ENCODE measurements at places on chromosomes 12 and 14. TPM values are rescaled to one million over a fixed set of nuclear protein-coding genes. Genes with fewer than 3 reads are reported as not detected.

DNA sequence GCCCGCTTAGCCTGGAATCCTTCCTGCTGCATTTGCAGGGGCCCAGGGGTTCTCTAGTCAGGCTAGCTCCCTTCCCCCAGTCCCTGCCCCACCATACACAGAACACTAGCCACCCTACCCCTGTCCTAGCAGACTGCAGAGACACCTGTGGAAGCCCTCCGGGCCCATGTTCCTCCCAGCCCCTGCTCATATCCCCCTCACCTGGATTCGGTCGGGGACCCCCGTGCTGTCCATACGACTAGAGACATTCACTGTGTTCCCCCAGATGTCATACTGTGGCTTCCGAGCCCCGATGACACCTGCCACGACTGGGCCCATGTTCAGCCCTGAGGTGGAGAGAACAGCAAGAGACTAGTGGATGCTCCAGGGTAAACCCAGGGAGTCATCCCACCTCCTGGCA lies 20.2 kb downstream of the ADCY6 start:
- no peak for DNase-seq

- DNase-seq: no peak
Observed at GRCh38 chr12:116529048-116529447, 30.1 kb upstream of the MAP1LC3B2 start.

DNA sequence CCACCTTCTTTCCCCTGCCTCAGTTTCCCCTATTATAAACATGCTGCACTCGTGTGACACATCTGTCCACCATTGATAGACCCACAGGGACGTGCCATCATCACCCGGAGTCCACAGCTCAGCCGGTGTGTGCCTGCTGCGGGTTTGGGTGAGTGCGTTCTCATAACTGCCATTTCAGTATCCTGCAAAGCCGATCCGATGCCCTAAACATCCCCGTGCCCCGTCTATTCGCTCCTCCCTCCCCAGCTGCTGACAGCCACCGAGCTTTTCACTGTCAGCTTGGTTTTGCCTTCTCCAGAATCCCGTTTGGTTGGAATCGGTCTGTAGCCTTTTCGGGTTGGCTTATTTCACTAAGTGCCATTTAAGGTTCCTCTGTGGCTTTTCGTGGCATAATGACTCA lies 3.9 kb downstream of the LRCOL1 start:
- DNase-seq: no peak

DNA sequence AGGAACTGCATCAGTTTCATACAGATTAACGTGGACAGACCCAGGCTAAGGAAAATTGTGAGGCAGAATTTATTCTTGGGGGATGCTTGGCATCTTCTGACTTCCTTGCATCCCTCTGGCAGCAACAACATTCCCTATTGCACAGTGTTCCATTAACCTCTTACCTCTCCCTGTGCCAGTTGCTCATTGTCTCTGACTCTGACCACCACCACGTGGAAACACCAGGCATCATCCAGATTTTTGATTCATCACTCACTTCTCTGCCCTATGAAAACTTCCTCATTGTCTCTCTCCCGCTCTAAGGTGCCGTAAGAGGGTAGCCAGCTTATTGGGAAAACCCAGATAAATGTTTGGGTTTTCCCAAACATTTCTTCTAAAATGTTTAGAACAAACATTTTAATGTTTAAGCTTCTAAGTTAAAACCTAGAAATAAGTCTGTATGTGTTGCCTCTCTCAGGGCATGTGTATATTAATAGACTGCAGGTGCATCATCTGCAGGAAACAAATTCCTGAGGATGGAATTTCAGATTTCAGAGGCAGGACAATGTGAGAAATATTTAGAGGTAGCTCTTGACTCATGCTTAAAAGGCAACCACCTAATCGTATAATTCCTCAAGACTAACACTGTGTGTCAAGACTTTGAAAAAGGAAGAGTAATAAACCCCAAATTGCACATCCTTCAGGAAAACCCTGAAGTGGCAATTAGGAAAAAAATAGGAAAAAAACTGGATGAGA lies 64.5 kb upstream of the SLC35F4 start:
- no peak for DNase-seq

GRCh38 chr14:104445832-104446381 lies 133.7 kb upstream of the C14orf180 start:
- DNase-seq: no peak

DNA sequence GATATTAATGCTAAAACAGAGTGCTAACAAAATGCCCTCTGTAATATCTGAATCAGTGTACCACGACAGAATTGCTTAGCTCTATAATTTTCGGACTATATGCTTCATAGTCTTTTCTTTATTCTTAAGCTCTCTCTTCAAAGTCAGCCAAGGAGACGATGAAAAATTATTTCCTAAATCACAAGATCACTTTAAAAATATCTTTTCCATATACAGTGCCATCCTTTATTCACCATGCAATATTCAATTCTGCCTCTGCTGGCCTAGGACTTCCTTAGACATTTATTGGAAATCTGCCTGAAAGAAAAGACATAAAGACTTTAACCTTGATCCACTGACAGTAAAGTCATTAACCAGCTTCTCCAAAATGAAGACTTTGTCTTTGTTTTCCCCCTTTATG lies 238.9 kb upstream of the BTG1 start:
- DNase-seq: no peak

Gene VPS29
- 137 TPM for total RNA-seq

Gene RHOJ
- total RNA-seq: not detected

- DNase-seq: no peak
Observed at GRCh38 chr12:108638997-108639822, 5.5 kb upstream of the SELPLG start.

Gene P2RX2
- total RNA-seq: not detected

Gene AMDHD1
- total RNA-seq: 0.40 TPM

- no peak for DNase-seq
Observed at GRCh38 chr14:36647824-36648753, 13.6 kb upstream of the PAX9 start.

Gene EML1
- not detected for total RNA-seq

DNA sequence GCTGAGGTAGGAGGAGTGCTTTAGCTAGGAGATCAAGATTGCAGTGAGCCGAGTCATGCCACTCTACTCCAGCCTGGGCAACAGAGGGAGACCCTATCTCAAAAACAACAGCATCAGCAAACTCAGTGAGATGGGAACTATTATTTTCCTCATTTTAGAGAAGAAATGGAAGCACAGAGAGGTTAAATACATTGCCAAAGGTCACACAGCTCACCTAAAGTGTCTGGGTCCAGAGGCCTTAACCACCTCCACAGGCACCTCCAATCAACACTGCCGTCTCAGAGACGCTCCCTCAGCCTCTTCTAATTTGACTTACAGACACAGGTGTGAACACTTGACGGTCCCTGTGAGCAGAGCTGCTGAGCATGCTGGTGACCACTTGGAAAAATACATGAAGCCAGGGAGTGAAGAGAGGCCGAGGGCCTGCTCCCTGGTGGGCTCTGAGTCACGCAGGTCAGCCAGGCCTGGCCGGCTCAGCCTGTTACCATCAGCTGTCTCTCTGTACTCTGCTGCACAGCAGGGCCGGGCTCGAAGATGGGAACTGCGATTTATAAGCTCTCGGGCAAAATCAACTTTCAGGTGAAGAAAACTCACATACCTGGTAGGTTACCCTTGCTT lies 77.5 kb upstream of the RASSF3 start:
- no peak for DNase-seq

DNA sequence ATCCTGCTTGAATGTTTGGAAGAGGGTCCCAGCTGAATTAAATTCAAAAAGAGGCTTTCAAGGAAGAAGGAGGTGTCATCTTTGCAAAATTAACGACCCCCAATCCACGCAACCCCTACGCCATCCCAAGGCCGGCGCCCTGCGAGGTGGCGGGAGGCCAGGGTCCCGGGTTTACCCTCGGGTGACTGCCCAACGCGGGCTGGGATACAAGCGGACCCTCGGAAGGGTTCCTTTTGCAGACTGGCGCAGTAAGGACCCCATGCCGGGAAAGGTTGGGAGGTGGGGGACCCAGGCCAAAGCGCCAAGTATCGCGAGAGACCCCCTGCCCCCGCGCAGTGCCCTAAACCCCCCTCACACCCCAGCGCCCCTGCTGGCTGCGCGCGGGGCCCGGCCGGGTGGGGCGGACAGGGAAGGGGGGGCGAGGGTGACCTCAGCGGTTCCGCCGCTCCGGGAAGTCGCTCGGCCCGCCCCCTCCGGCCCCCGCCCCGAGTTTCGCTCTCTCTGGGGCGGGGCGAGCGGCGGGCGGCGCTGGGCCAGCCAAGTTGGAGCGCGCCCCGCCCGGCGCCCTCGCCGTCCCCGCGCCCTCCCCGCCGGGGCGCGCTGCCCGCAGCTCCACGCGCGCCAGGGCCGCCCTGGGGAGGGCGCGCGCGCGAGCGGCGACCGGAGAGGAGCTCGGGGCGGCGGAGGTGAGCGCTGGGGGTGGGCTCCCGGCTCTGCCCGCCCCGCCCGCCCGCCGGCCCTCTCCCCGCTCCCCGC lies 708 bp upstream of the ZBTB42 start:
- peak; percentile 85 for DNase-seq

Gene MIPOL1
- 0.18 TPM for total RNA-seq

DNA sequence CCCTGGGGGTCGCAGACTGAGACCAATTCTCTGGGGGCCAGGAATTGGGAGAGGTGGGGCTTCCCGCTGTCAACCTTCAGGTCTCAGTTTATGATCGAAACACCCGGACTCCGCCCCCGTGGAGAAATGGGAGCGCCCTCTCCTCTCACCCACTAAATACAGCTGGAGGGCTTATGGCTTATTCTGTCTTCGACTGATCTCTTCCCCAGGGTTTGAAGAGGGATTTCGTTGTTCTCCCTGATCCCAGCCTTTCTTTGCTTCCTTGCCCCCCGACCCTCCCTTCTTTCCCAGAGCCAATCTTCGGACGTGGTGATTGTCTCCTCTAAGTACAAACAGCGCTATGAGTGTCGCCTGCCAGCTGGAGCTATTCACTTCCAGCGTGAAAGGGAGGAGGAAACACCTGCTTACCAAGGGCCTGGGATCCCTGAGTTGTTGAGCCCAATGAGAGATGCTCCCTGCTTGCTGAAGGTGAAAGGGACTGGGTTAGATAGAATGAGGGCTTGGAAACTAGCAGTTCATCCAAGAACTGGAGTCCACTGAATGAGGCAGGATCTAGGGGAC lies 607 bp downstream of the OS9 start:
- DNase-seq: no peak

Gene COX8C
- total RNA-seq: not detected

- no peak for DNase-seq
Observed at GRCh38 chr12:52826611-52827498, 7.3 kb downstream of the KRT79 start.

DNA sequence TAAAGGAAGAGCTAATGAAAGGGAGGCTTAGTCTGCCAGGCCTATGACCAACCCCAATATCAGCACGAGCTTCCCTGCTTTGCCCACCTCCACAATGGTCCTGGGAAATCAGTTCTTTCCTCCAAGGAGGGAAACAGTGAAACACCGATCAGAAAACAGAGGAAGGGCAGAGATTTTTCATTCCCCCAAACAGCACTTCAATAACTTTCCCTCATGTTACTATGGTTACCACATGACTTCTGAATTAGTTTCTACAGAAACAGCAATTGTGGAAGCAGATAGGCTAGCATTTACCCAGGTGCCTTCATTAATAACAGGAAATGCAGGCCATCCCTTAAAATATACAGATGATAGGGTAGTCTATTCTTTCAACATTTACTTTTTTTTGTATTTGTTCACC lies 35.9 kb downstream of the TRIM9 start:
- no peak for DNase-seq

GRCh38 chr12:3216726-3217682 lies 139.8 kb downstream of the TSPAN9 start:
- DNase-seq: no peak

Gene RNF212B
- total RNA-seq: not detected

DNA sequence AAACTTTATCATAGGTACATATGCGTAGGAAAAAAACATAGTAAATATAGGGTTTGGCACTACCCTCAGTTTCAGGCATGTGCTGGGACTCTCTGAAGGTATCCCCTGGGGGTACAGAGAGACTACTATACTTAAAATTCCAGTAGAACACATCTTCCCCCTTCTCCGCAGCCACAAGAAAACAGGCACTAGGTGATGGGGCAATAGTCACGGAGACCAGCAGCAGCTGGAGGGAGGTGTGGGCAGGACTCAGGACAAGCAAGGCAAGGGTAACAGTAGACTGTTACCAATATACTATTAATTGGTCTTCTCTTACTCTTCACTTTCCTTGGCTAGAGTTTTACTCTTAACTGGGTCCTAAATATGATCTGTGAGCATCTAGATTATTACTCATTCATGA lies 4.6 kb upstream of the PAPOLA start:
- DNase-seq: no peak

Gene PMCH
- 1.4 TPM for total RNA-seq

DNA sequence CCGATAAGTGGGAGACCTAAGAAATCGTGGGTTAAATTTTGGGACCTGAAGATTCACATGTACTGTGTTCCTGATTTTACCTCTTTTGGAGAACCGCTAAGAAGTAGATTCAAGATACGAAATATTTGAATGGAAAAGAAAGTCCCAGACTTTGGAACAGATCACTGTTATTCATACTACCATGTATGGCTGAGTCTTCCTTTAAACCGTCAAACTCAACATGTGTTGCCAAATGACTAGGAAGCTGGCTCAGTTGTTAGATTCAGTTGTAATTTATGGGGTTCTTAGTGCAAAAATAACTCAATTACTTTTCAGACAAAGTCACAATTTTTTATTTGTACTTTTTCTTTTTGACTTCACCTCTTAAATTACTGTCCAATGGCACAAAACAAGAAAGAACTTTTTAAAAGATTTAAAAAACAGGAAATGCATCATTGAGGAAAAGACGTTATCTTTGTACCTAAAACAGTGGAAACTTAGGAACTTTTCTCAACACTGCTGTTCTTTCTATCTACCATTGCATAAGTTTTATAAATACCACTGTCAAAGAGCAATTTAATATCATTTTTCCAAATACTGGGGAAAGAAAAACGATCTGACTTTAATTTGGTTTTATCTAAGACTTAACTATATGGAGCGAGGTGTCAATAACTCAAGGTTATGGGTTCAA lies 15.7 kb downstream of the RERG start:
- no peak for DNase-seq

Gene IFNG-AS1
- 0.40 TPM for total RNA-seq

All from activated CD4-positive, alpha-beta memory T cell treated with anti-CD3 and anti-CD28 coated beads, Interleukin-2, amount 10 ng/mL, durations not matched to agents 7 days and 5 days (primary cell).